ENCODE measurements at places on chromosomes 12 and 14. TPM values are rescaled to one million over a fixed set of nuclear protein-coding genes. Genes with fewer than 3 reads are reported as not detected.

- H3K4me3 ChIP-seq, result no peak overlapping the region
- no peaks in the 10 kb centered on the region for H3K36me3 ChIP-seq
- DNase-seq, result no peak
- H3K27ac ChIP-seq, result no peak overlapping the region
- no peaks in the 10 kb centered on the region for H3K27me3 ChIP-seq
These were observed 813.0 kb downstream of the GALC start for GRCh38 chr14:87179936-87180335.

Gene GPR84
- not detected for total RNA-seq

Gene C12orf57
- total RNA-seq, result 198 TPM

DNA sequence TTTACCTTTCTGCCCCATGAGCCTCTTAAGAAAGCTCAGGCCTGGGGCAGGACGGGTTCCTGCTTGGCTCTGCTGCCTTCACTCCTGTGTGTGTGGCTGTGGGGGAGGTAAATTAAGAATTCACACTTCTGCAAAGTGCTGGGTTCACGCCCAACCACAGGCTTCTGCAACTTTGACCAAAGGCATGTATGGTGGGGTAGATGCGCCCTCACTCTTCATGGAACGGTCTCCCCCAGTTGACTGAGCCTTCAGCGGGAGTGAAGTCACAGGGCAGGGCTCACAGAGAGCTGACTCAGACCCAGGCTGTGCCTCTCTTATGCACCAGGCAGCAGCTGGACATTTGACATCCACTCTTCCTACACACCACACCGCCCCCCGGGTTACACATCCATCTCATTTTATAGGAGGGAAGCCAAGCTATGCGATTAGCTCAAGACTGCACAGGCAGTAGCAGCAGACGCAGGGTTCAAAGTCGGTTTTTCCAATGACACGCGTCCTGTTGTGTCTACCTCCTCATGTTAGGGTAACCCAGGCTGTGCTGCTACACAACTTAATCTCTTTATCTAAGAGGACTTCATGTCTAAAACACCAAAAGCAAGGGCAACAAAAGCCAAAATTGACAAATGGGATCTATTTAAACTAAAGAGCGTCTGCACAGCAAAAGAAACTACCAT is 15.4 kb upstream of the BCL11B start:
- no peaks in the 10 kb centered on the region for H3K36me3 ChIP-seq
- peaks cover 71% of the 10 kb centered on the region for H3K27me3 ChIP-seq
- H3K4me1 ChIP-seq, result no peaks in the 10 kb centered on the region
- no peak for DNase-seq
- H3K27ac ChIP-seq, result no peak overlapping the region

Gene FICD
- 3.2 TPM for total RNA-seq

- H3K4me3 ChIP-seq, result no peak overlapping the region
- no peaks in the 10 kb centered on the region for H3K36me3 ChIP-seq
- DNase-seq, result no peak
- no peaks in the 10 kb centered on the region for H3K27me3 ChIP-seq
- peaks cover 32% of the 10 kb centered on the region for H3K4me1 ChIP-seq
These were observed 13.5 kb upstream of the ATG14 start for GRCh38 chr14:55425091-55425490.

Gene SLCO1B1
- total RNA-seq, result 0.50 TPM

Gene CCDC38
- total RNA-seq, result 0.35 TPM

DNA sequence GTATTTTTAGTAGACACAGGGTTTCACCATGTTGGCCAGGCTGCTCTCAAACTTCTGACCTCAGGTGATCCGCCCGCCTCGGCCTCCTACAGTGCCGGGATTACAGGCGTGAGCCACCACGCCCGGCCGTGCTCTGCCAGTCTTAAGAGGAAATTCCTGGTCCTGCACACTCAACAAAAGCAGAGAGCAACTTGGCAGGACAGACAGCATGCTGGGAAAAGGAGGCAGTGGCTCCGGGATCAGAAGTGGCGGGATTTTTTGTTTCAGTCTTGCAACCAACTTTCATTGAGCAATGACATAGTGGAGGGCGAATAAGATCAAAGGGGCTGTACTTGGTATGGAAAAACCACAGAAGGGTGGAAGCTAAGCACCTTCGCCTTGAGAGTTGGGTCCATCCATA is 2.1 kb downstream of the CKAP4 start:
- no peaks in the 10 kb centered on the region for H3K27me3 ChIP-seq
- H3K36me3 ChIP-seq, result peaks cover 17% of the 10 kb centered on the region
- peak overlapping the region; percentile 87 for H3K4me3 ChIP-seq
- H3K27ac ChIP-seq, result peak overlapping the region; percentile 39
- peak; percentile 70 for DNase-seq

Gene KRT4
- total RNA-seq, result 3.0 TPM

Gene CLEC14A
- 0.31 TPM for total RNA-seq

DNA sequence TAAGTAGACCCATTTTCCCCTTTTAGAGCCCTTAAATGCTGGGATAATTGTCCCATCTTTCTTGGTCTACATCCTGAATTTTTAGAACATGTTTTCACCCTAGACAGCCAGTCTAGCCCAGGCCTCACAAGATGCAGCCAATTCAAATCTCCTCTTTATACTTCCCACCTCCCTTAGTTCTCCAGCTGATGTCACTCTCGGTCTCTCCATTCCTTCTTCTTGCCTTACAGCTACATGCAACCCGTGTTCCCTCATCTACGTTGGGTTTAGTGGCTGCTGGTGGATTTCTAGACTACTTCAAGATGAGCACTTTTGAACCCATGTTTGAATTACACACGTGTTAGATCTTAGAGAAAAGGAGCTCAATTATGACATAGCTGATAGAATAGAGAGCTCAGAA is 132.0 kb downstream of the PPM1H start:
- no peak for DNase-seq
- H3K4me1 ChIP-seq, result peaks cover 13% of the 10 kb centered on the region
- H3K27ac ChIP-seq, result no peak overlapping the region

Gene LTBP2
- 121 TPM for total RNA-seq

GRCh38 chr14:75460394-75460793 is 32.6 kb downstream of the JDP2 start:
- H3K4me1 ChIP-seq, result peaks cover 72% of the 10 kb centered on the region
- H3K4me3 ChIP-seq, result peak overlapping the region; percentile 48
- peak; percentile 97 for DNase-seq
- H3K36me3 ChIP-seq, result peaks cover 36% of the 10 kb centered on the region

GRCh38 chr12:51852404-51853137 is 4.1 kb upstream of the FIGNL2 start:
- DNase-seq, result no peak
- no peaks in the 10 kb centered on the region for H3K36me3 ChIP-seq
- H3K27me3 ChIP-seq, result peaks cover 75% of the 10 kb centered on the region

DNA sequence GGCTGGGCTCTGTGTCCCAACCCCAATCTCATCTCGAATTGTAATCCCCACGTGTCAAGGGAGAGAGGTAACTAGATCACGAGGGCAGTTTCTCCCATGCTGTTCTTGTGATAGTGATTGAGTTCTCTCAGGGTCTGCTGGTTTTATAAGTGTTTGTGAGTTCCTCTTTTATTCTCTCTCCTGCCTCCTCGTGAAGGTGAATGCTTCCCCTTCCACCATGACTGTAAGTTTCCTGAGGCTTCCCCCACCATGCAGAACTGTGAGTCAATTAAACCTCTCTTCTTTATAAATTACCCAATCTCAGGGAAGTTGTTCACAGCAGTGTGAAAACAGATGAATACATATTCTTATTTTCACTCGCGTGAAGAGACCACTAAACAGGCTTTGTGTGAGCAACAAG is 148.2 kb downstream of the TMEM30B start:
- no peaks in the 10 kb centered on the region for H3K4me1 ChIP-seq
- H3K4me3 ChIP-seq, result no peak overlapping the region
- no peak overlapping the region for H3K27ac ChIP-seq

DNA sequence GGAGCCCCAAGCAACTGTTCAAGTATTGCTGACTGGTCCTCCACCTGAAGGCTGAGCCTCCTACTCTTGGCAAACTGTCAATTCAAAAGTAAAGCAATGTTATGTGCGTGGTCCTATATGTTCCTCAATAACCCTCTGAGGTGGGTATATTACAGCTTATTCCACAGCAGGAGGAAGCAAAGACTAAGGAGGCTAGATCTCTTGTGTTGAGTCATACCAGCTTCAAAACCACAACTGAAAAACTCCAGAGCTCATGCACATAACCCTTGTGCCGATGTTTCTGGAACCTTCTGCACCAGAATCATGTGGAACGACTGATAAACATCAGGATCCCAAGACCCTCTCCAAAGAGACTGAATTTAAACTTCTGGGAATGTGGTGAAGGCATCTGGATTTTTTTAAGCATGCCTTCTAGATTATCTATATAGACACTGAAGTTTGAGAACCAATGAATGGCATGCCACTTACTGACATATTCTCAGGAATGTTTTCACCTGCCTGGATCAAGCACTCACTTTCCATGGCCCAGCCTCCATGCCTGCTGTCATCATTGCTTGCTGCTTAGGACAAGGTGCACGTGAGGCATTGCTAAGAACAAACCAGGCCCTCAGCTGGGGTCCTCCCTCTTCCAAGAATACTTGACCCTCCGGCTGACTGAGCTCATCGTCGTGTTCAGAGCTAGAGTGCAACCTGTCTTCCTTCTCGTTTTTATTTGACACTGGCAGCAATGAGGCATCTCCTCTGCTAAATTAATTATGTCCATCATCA is 194.7 kb downstream of the BCL11B start:
- no peak overlapping the region for H3K27ac ChIP-seq
- H3K27me3 ChIP-seq, result peaks cover 12% of the 10 kb centered on the region
- DNase-seq, result no peak

- no peaks in the 10 kb centered on the region for H3K27me3 ChIP-seq
- H3K4me3 ChIP-seq, result no peak overlapping the region
- H3K4me1 ChIP-seq, result no peaks in the 10 kb centered on the region
- H3K27ac ChIP-seq, result no peak overlapping the region
- DNase-seq, result no peak
These were observed 107.0 kb upstream of the PTHLH start for GRCh38 chr12:28079539-28079938.

DNA sequence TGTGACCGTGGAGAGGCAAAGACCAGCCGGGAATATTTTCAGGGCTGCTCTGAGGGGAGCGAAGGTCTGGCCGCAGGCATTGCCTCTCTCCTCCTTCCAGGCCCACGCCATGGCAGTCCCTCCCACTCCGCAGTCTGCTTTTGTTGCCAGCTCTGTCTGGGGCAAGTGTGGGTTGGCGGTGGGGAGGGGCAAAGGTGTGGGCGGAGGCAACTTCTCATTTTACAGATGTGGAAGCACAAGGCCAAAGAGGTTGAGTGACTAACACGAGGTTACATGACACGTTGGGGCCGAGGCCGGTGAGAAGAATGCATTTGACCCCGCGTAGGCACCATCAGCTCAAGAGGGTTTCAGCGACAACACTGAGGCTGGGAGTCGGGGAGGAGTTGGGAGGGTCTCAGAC is 6.1 kb upstream of the FAIM2 start:
- peak; percentile 87 for DNase-seq
- H3K27ac ChIP-seq, result no peak overlapping the region
- no peak overlapping the region for H3K4me3 ChIP-seq
- H3K36me3 ChIP-seq, result no peaks in the 10 kb centered on the region
- peaks cover 7% of the 10 kb centered on the region for H3K4me1 ChIP-seq

GRCh38 chr12:120093336-120093591 is 23.3 kb downstream of the RAB35 start:
- H3K4me3 ChIP-seq, result no peak overlapping the region
- no peaks in the 10 kb centered on the region for H3K27me3 ChIP-seq
- H3K27ac ChIP-seq, result no peak overlapping the region
- H3K36me3 ChIP-seq, result no peaks in the 10 kb centered on the region
- H3K4me1 ChIP-seq, result no peaks in the 10 kb centered on the region

- H3K4me1 ChIP-seq, result no peaks in the 10 kb centered on the region
- no peak overlapping the region for H3K4me3 ChIP-seq
- H3K36me3 ChIP-seq, result no peaks in the 10 kb centered on the region
These were observed 94.5 kb downstream of the TMEM132C start for GRCh38 chr12:128361400-128361995.

Gene RASAL1
- 14.9 TPM for total RNA-seq

Gene CTDSP2
- 102 TPM for total RNA-seq

- H3K36me3 ChIP-seq, result no peaks in the 10 kb centered on the region
- H3K4me3 ChIP-seq, result peak overlapping the region; percentile 93
- H3K27me3 ChIP-seq, result no peaks in the 10 kb centered on the region
- DNase-seq, result peak; percentile 94
These were observed 738 bp upstream of the ATP2B1 start for GRCh38 chr12:89709157-89709994.

GRCh38 chr12:86727160-86727559 is 471.0 kb upstream of the MGAT4C start:
- H3K4me1 ChIP-seq, result no peaks in the 10 kb centered on the region
- H3K36me3 ChIP-seq, result no peaks in the 10 kb centered on the region
- no peak overlapping the region for H3K4me3 ChIP-seq
- DNase-seq, result no peak
- H3K27me3 ChIP-seq, result no peaks in the 10 kb centered on the region
- H3K27ac ChIP-seq, result no peak overlapping the region

GRCh38 chr14:73731111-73731510 is 16.9 kb upstream of the PNMA1 start:
- 0 out of 2 replicates have a peak, but pooled peaks cover 7% of the 10 kb centered on the region for H3K36me3 ChIP-seq
- H3K4me3 ChIP-seq, result no peak overlapping the region
- H3K27me3 ChIP-seq, result no peaks in the 10 kb centered on the region
- no peak overlapping the region for H3K27ac ChIP-seq
- no peak for DNase-seq

Gene SLC35F4
- not detected for total RNA-seq

DNA sequence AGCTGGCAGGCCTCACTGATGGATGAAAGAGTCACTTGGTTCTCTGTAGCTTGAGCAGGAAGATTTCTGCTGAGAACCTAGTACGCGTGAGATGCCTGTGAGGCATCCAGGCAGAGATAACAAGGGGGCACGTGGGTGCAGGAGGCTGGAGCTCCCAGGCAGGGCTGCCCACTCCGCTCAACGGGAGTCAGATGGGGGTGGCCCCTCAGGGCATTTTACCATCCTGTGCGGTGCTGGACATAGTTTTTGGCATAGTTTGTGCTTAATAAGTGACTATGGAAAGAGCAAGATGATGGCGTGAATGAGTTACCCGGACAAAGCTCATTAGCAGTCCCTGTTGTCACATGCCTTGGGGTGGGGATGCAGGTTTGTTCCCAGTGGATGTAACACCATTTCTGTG is 182.8 kb downstream of the TSPAN9 start:
- H3K4me1 ChIP-seq, result no peaks in the 10 kb centered on the region
- no peak for DNase-seq
- no peak overlapping the region for H3K27ac ChIP-seq
- H3K36me3 ChIP-seq, result no peaks in the 10 kb centered on the region

DNA sequence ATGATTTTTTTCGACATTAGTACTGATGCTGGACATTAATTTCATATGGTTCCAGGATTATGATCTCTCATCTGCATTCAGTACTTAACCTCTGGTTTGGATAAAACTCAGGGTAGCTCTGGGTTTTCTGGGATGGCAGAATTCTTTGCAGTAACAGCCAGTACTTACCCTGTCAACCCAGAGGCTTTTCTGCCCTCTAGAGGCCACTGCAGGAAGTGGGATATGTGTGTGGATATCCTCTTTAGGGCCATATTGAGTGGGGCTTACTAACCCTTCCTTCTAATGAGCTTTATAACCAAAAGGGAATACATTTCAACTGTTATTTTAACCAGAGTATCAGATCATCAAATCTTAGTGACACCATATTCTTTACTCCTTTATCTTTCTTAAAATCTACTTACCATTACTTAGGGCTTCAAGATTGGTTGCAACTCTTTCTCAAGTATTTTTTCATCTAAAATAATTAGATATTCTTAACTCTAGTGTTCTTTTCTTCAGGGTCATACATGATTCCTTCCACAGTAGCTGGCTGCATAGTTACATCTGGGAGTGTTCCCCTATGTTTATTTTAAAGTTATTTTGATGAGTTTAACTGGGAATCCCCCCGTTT is 488.0 kb upstream of the STXBP6 start:
- H3K27ac ChIP-seq, result no peak overlapping the region
- peak; percentile 25 for DNase-seq
- no peak overlapping the region for H3K4me3 ChIP-seq
- H3K4me1 ChIP-seq, result no peaks in the 10 kb centered on the region

Data from PC-9 (cell line).